ENCODE measurements at places on chromosomes 6 and 20.

GRCh38 chr20:38152175-38152620 is 12.9 kb downstream of the TGM2 start:
- peak; percentile 71 for DNase-seq

DNA sequence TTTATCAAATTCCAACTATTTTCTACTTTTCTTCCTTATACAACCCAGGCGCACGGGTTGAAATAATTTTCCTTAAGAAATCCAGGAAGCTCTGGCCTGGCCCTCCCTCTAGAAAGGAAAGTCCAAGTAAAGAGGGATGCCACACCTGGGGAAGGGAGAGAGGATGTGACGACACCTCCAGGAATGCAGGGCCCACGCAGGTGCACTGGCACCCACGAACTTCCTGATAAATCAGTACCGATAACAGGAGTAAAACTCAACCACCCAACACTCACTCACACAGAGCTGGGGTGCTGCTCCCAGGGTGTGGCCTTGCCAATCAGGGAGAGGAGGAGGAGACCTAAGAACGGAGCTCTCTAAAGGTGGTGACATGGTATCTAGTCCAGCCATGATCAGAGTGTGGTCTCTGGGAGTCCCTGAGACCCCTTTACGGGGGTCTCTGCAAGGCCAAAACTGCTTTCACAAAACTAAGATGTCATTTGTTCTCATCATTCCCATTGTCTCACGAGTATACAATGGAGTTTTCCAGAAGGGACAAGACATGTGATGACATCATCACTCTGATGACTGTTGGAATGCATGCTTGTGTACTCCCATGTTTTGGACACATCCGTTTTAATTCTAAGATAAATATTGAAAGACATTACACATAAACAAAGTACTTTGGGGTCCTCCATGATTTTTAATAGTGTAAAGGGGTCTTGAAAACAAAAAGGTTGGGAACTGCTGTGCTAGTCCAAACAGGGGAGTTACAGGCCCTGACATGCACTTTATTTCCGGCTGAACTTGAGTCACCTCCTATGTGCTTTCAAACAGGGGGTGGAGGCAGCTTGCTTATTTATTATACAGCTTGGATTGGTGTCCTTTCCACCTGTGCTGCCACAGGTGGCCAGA is 2.2 kb upstream of the PARD6B start:
- peak; percentile 16 for DNase-seq

GRCh38 chr6:158259136-158259535 is 53.1 kb upstream of the TULP4 start:
- no peak for DNase-seq

GRCh38 chr20:9994676-9995075 is 40.1 kb upstream of the ANKEF1 start:
- no peak for DNase-seq

DNA sequence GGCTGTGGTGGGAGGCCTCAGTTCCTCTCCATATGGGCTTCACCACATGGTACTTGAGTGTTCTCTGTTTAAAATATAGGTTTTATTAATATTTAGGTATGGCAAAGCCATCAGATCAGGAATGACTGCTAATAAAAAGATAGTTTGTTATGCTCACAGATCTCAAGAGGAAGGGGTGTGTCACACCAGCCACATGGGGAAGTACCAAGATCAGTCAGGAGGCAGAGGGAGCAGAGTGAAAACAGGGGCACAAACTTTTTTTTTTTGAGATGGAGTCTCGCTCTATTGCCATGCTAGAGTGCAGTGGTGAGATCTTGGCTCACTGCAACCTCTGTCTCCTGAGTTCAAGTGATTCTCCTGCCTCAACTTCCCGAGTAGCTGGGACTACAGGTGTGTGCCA is 92.1 kb upstream of the GCM1 start:
- no peak for DNase-seq

DNA sequence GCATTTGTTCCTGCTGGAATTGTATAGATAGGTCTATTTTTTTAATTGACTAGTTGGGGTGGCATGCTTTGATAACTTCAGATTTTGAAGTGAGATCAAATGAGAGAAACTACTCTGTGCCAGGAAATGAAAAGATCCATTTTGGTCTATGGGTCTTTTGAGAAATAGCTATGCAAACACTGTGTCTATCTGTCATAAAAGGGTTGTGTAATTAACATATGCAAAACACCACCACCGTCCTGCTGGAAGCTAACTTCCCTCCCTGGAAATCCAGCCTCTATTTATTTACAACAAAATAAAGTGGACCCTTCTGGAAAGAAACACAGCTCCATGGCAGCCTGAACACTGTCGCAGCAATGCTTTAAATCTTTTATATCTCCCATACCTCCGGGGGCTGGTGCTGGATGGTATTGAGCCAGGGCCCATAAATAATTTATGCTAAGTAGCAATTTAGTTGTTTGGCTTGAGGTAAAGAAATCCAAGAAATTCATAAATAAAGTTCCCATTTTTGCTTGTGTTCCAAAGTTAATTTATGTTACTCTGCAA is 244.2 kb upstream of the POU3F2 start:
- no peak for DNase-seq

GRCh38 chr6:159745081-159745480 is 16.8 kb upstream of the ACAT2 start:
- DNase-seq: no peak

GRCh38 chr6:118029967-118030366 is 122.9 kb downstream of the SLC35F1 start:
- no peak for DNase-seq

GRCh38 chr6:75156186-75156878 is 49.5 kb downstream of the COL12A1 start:
- DNase-seq: no peak

- peak; percentile 94 for DNase-seq
These were observed 3.3 kb upstream of the ASXL1 start for GRCh38 chr20:32354592-32355416.

- DNase-seq: no peak
These were observed 28.8 kb upstream of the HIVEP1 start for GRCh38 chr6:11983306-11983705.

DNA sequence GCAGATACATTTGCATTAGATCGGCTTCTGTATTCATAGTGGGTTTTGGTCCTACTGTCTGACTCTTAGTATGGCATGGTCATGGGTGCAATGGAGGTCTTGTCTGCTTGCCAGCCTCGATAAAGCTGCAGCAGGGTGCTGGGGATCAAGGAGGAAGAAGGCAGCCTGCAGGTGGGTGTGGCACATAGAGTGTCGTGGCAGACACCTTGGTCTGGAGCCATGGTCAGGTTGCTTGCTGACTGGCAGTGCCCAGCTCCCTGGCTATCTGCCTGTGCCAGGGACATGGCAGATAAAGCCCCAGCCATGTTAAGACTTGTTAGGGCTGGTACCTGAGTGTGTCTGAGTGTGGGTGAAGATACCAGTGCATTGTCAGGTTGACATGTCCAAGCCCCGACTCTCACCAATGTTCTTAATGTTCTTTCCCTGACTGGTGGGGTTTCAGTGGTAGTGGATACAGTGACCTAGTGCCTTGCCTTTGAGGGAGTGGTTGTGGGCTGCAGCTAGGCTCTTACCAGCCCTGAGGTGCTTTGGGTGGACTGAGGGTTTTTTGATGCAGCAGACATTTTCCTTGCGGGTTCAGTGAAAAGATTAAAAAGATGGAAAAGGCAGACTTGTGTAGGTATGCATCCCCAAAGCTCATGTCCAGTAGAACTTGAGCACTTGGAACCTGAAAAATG is 1.8 kb downstream of the FAM83D start:
- peak; percentile 6 for DNase-seq

- peak; percentile 13 for DNase-seq
These were observed 11.2 kb downstream of the GNAS-AS1 start for GRCh38 chr20:58839474-58839874.

DNA sequence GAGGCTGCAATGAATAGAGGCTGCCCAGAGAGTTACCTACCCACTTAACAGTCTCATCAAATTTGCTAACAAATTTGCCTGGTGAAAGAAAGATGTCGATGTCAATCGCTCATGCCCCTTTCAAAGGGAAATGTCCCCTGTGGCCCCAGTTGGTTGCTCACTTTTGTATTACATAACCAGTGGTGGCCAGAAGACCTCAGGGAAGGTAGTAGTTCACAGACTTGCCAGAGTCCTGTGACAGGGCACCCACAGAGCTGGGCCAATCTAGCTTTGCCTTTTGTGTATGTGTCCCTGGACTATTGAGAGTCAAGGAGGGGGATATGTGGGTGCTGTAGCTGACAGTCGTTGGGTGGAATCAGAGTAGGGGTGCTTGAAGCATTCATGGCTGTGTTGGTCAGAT is 70.7 kb upstream of the CCN6 start:
- DNase-seq: no peak

DNA sequence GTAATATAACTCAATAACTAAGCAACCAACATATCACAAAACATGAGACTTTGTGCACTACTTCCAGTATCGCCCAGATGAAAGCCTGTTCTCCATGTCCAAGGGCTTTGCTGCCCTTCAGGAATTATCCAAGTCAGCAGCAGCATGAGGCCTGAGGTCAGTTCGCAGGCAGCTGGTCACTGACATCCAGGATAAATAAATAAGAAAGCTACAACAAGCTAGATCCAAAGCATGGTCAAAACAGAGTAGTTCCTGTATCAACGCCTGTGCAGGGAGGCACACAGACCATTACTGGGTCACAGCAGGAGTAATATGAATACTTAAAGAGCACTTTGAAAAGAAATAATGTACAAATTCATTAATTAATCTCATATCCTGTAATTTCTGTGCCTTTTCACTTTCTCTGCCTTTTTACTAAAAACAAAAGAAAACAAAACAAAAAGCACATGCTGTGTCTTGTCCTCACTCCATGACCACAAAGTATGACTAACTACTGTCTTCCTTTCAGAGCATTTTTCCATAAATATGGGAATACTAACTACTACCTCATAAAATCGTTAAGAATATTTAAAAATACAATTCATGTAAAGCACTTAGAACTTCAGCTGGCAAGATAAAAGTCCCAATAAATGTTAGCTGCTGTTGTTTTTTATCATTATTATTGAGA is 374.9 kb upstream of the IRAK1BP1 start:
- peak; percentile 64 for DNase-seq

GRCh38 chr6:143950875-143951274 is 57.2 kb downstream of the PLAGL1 start:
- DNase-seq: no peak
